ENCODE measurements at places on chromosomes 2 and 18. TPM values are rescaled to one million over a fixed set of nuclear protein-coding genes. Genes with fewer than 3 reads are reported as not detected.
A peak's percentile ranks its signal among the peaks of the same experiment; 100 is the strongest.

Gene IL36B
- polyA plus RNA-seq, result not detected

- no peaks in the 10 kb centered on the region for H3K4me1 ChIP-seq
- H3K36me3 ChIP-seq, result no peaks in the 10 kb centered on the region
- H3K27me3 ChIP-seq, result no peaks in the 10 kb centered on the region
- H3K4me3 ChIP-seq, result no peak overlapping the region
Measured at GRCh38 chr18:25737710-25738311, 352.6 kb downstream of the SS18 start.

Gene TUBA3E
- not detected for polyA plus RNA-seq

- no peaks in the 10 kb centered on the region for H3K4me1 ChIP-seq
- no peak overlapping the region for H3K4me3 ChIP-seq
- no peaks in the 10 kb centered on the region for H3K27me3 ChIP-seq
- H3K36me3 ChIP-seq, result no peaks in the 10 kb centered on the region
Measured at GRCh38 chr18:44143072-44143471, 537.6 kb upstream of the SETBP1 start.

DNA sequence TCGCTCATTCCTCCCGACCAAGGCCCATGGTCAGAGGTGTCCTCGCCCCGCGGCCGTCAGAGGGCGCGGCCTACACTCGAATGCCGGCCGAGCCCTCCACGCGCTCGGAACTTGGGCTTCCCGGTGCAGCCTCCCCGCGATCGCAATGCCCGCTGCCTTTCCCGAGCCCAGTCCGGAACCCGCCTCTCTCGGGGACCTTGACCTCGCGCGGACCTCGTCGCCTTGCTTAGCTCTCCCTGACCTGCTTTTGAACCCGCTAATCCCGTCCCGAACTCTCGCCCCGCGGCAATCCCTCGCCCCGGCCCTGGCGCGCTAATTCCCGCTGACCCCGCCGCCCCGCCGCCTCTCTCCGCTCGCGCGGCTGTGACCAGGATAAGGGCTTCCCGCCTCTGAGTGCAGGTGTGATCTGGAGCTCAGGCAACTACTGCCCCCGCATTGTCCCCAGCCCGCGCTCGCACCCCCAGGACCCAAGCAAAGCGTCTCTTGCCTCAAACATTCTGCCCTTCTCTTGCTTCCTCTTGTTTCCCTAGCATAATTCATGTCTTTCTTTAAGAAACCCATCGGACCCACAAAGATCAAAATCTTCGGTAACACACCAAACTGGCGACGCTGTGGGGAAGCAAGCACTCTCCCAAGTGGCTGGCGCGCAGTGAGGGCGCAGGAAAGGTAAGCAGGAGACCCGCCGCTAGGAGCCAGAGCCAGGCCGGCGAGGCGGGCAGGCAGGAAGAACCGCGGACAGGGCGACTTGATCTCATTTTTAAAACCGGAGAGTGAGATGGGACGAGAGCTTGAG, 46.6 kb upstream of the ATP6V1B1 start:
- DNase-seq, result peak; percentile 32
- no peak overlapping the region for H3K27ac ChIP-seq
- peaks cover 34% of the 10 kb centered on the region for H3K4me1 ChIP-seq
- H3K27me3 ChIP-seq, result peaks cover 46% of the 10 kb centered on the region
- H3K4me3 ChIP-seq, result no peak overlapping the region

All from B cell (primary cell).